ENCODE measurements at places on chromosomes 6 and 20. TPM values are rescaled to one million over a fixed set of nuclear protein-coding genes. Genes with fewer than 3 reads are reported as not detected.

The COL19A1 gene
- total RNA-seq = under 0.01 TPM

The RSPO3 gene
- total RNA-seq = 2.6 TPM

The OPN5 gene
- total RNA-seq = not detected

The CLVS2 gene
- 0.12 TPM for total RNA-seq

The TCP11 gene
- total RNA-seq = 0.25 TPM

The MYCT1 gene
- under 0.01 TPM for total RNA-seq

The TSHZ2 gene
- total RNA-seq = 1.5 TPM

The BHLHE23 gene
- total RNA-seq = not detected

The CRISP3 gene
- not detected for total RNA-seq

The MAP3K7 gene
- 41.5 TPM for total RNA-seq

The SPATA25 gene
- 1.5 TPM for total RNA-seq

The TGM3 gene
- not detected for total RNA-seq

The ERVFRD-1 gene
- total RNA-seq = 0.12 TPM

The TOP1 gene
- 37.4 TPM for total RNA-seq

The TMEM74B gene
- total RNA-seq = not detected

The TUBB gene
- 508 TPM for total RNA-seq

The PDE10A gene
- total RNA-seq = 2.3 TPM

The HDGFL1 gene
- total RNA-seq = not detected

The SLC22A3 gene
- 2.9 TPM for total RNA-seq

The KCNK15 gene
- 1.6 TPM for total RNA-seq

The PLCB4 gene
- 2.1 TPM for total RNA-seq

The LPA gene
- total RNA-seq = not detected
